ENCODE measurements at places on chromosomes 5 and 9.

GRCh38 chr9:113911850-113912557 lies 35.9 kb downstream of the ZNF618 start:
- no peak for DNase-seq

DNA sequence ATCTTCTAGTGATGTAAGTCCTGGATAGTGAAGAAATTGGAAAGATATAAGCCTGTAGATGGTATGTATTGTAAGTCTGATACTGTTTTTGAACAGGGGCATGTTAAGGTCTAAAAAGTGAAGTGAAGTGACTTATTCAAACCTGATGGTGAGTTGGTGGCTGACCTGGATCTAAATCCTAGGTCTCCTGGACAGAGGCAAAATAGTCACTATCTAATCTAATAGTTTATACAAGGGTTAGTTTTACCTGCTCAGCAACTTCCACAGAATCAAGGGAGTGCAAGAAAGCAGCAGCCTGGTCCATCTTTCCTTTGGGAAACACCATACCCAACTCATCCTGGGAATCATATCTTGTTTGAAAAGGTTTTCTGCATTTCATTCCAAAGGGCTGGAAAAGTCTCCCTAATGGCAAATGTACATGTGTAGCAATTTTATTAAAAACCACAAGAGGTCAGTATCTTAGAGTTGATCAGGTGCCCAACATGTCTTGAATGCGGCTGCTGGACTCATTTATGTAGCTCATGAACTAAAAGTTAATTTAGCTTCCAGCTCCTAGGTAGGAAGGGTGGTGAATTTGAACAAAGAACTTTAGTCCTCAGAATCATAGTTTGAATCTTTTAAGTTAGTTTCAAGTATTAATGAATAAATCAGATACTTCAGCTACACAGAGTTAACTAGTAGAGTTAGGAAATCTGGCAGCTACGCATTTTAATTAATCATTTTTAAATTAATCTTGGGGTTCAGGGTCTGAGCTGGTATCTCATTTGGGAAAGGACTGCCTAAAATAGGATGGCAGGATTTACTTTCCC lies 26.0 kb downstream of the SKP2 start:
- DNase-seq: no peak

DNA sequence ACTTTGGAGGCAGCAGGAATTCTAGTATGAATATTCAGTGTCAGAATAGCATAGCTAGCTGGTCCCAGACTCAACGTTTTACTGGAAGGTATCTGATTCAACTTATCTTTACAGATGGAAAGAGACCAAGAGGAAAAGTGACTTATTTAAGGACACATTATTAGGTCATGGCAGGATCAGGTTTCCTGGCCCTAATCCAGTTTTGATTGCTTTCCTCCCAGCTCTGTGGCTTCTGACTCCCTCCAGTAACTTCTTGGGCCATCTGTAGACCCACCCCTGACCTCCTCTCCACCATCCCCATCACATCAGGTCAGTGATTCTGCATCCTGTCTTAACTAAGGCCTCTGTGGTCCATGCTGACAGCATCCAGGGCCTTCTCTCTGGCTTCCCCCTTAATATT lies 38.4 kb downstream of the SH3TC2 start:
- DNase-seq: no peak

DNA sequence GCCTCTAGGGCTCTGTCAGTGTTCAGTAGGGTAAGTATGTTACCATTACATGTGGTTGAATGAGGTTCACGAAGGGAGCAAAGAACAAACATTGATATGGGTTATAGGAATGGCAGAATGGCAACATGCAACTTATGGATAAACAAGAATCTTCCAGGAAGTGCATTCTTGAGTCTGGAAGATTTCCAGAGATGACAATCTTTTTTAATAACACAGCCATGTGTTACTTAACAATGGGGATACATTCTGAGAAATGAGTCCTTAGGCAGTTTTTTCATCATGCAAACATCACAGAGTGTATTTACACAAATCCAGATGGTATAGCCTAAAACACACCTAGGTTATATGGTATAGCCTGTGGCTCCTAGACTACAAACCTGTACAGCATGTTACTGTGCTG lies 9.1 kb upstream of the SLC28A3 start:
- DNase-seq: no peak

- no peak for DNase-seq
Observed at GRCh38 chr9:134379831-134380365, 53.6 kb downstream of the RXRA start.

DNA sequence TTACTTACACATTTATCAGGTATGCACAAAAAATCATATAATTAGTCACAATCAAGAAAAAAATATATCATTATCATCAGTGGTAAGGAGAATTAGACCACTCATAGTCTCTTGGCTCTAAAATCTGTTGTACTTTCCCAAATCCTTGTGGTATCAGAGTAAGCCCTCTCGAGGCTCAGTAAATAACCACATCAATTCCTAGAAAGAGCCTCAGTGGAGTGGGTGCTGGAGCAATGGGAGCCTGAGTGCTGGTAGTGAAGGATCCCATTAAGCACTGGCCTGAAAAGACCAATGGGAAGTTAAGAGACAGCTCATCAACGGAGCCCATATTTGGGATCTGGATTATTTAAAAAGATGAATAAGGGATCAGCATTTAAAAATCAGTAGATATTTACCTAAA lies 130.3 kb upstream of the EFNA5 start:
- no peak for DNase-seq

All from amygdala (tissue), 56 donors.